NCI-H1417 (cell line): ENCODE measurements at places on chromosomes 12 and 14.

GRCh38 chr12:12813120-12814101 is at the start of gene DDX47:
Gene DDX47, plus strand, starts transcription at chr12:12813346. Its CDS starts 22 bp downstream, at chr12:12813368.
- DNase-seq, result peak; percentile 95

DNA sequence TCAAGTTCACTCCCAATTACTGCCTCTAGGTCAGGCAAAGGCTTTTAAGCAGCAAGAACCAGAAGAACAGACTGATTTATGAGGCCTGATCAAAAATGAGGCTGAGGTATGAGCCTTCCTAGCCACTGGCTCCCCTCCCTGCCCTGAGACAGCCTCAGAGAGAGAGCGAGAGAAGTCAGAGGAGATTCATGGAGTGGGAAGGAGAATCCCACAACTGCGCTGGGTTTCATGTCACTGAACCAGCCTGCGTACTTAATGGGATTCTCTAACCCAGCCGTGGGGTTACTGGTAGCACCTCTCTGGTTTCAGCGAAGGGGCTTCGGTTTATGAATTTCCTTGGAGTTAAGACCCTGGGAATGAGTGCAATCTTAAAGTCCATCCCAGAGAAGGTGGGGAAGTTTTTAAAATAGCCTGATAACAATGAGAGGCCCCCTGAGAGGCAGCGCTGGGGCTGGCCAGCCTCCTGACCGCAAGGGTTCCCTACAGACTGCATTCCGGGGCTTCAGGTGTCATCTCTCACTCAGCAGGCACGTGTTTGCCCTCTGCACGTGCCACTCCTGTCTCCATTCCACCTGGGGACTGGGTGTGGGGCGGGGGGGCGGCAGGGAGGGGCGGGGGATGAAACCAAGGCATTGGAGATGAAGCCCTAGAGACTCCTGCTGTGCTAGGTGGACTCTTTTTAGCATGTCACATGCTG is 6.1 kb upstream of the GPRC5A start:
- DNase-seq, result no peak

DNA sequence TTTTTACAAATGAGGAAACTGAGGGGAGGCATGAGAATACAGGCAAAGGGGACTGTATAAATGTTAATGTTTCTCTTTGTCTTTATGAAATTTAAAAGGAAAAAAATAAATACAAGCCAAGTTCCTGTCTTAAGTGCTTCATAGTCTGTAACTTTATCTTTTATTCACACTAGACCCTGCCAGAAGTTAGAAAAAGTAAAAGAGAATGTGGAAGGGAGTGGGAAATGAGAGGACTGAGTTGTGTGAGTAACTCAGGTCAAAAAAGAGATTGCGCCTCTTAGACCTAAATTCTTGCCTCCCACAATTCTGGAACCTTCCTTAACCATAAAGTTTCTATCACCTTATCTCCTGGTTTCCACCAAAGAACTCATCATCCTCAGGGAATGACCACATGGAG is 141.1 kb downstream of the KICS2 start:
- DNase-seq, result no peak

DNA sequence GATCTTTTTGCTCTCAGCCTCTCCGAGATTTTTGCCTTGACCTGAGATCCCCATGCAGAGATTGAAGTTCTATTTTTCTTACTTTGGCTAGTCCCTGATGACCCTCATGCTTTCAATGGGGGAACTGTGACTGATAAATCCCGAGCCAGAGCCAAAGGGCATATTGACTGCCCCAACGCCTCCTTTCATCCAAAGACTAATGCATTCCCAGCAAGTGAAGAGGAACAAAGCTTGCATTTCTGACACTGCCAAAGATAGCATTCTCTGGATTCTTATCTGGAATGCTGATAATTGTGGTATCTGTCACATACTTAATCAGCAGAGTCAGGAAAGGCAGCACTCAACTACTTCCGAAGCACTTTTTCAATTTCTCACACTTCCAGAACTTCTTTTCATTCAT is 152.3 kb upstream of the EGLN3 start:
- DNase-seq, result no peak

GRCh38 chr12:104306376-104306775 is 2.8 kb downstream of the EID3 start:
- DNase-seq, result no peak

DNA sequence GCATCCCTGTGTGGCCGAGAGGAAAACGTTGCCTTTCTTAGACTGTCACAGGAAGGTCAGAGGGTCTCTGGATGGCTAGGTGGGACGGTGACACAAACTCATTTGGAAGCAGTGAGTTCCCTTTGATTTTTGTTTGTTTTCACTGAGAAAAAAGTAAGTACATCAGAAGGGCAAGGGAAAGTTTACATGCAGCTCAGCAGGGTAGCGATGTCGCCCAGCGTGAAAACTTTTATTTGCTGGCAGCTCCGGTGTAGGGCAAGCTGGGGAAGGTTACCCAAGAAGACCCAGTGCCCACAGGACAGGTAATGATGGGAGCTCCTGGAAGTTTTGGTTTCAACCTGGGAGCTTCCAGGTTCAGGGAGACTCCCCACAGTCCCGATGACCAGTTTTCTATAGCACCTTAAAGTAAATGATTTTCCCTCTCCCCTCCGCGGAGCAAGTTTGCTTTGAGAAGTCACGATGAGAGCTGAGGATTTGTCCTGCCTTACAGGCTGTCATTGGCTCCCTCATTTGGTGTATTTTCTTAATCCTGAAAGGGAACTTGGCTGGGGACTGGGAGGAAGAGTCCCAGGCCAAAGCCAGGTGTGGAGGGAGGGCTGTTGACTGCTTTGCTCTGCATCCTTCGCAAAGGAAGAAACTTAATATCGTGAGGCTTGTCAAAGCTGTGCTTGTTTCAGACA is 64.7 kb upstream of the ESRRB start:
- no peak for DNase-seq

- DNase-seq, result no peak
These were observed 103.0 kb downstream of the VCPKMT start for GRCh38 chr14:50013198-50013918.

GRCh38 chr12:19421503-19422282 is 17.6 kb upstream of the AEBP2 start:
- no peak for DNase-seq

DNA sequence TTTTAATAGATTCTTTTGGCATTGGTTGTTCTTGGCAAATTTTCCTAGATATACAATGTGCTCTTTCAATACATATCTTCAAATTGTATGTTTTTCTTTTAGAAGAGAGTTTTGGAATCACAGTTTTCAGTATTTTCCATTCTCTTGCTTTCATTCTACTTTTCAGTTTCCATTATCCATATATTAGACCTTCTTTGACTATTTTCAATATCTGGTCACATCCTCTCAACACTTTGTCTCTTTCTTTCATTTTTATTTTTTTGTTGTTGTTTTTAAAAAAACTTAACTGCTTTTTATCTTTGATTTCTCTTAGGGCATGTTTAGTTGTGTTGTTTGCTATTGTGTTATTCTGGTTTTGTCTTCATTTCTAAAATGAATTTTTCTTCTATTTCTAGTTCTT is 59.9 kb upstream of the CLMN start:
- no peak for DNase-seq

- DNase-seq, result no peak
These were observed 8.1 kb upstream of the RABGGTA start for GRCh38 chr14:24279301-24280186.

DNA sequence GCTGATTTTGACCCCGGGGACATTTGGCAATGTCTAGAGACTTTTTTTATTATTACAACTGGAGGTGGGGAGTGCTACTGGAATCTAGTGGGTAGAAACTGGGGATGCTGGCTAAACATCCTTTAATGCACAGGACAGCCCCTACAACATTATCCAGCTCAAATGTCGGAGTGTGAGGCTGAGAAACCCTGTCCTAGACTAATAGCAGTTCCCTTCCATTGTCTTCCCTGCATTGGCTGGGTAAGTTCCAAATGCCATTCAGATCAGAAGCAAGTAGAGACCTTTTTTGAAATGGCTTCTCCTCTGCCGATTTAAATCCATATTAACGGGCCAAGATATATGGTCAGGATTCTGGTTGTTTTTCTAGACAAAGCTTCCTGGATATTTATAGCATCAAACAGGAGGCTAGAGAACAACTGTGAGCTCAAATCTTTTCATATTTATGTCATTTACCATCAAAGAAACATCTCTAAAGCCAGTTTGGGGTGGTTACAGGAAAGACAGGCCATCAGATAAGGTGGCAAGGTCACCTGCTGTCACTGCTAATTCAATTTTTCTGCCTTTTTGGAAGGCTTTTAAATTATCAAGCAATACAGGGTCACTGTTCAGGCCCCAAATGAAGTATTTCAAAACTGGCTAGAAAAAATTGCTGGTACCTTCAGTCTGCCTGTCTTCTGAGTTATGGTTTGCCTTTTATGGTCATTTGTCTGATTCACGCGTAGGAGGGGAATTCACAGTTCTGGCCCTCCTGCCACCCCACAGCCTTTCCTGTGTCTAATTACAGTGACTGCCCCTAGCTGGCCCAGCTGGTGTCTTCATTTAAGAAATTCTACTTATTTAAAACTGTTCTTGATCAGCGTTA is 20.1 kb upstream of the AKAP5 start:
- DNase-seq, result no peak

DNA sequence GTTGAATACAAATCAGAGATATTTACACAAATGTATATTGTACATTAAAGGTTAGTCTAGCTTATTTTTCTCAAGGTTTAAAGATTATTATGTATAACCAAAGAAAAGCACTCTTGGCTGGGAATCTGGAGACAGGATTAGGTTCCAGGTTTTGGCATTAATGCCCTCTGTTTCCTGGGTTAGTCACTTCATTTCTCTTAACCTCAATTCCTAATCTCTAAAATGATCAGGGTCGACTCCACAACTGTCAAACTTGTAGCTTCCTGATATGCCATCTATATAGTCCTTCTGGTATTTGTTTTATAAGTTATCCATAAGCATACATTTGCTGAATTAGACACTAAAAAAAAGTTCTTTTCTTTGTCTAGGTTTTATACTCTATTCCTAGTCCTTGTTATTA is 2.6 kb downstream of the ITPR2 start:
- no peak for DNase-seq

GRCh38 chr12:52818388-52818787 is 4.5 kb upstream of the KRT4 start:
- peak; percentile 13 for DNase-seq

DNA sequence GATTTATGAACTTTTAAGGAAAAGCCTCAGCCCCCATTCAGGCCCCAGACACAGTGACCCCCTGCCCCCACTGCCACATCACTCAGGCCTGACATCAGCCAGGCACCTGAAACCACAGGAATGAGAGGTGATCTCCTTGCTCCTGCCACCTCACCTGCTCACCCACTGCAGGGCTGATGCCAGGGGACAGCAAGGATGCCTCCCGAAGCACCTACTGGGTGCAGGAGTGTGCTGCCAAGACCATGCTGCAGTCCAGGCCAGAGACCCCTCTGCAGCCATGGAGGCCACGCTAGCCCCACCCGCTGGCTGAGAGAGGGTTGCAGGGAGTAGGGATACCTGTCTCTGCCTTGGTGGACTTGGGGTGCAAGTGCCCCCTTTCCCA is 18.6 kb upstream of the KRT7 start:
- no peak for DNase-seq

DNA sequence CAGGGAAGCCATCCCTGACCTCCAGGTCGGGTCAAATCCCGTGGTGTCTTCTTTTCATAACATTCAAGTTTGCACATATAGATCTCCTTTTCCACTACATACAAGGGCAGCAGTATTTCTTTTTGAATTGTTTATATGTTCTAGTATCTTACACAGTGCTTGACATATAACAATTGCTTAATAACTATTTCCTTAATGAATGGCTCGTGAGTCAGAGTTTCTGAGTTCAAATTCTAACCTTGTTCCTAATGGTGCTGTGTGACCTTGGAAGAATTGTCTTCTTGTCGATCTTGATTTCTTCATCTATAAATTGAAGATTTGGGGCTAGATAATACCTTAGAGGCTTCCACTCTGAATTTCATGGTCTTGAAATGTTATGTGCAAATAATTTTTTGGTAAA is 57.2 kb upstream of the PELI2 start:
- DNase-seq, result no peak
